ENCODE measurements at places on chromosomes 2 and 18.

GRCh38 chr2:46001290-46001689, 295.9 kb upstream of the EPAS1 start:
- DNase-seq, result no peak

GRCh38 chr2:8290771-8291352, 391.0 kb upstream of the ID2 start:
- no peak for DNase-seq

DNA sequence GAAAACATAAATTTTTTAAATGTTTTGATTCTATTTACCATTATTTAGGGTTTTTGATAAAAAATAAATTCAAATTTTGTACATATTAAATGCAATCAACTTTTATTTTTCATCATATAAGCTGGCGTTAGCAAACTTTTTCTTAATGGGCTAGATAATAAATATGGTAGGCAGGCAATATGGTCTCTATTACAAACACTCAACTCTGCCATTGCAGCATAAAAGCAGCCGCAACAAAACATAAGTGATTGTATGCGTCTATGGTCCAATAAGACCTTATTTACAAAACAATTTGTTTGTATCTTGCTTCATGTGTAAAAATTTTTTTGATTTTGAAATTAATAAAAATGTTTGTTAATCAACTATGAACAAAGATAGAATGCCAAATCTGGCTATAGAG, 116.8 kb upstream of the GLI2 start:
- no peak for DNase-seq

DNA sequence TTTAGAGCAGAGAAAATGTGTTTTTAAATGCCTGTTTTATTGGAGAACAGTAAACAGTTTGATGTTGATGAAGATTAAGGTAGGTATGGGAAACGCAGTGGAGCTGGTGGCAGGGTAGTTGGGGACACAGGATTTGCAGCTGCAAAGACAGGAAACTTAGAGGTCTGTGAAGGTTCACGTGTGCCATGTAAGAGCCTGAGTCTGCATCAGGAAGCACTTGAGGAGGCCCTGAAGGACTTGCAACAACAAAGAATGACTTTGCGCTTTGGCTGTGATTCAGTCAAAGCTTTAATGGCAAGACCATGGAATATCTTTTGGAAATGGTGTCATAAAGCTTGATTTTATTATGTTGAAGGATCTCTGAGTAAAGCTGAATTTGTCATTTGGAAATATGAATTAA, 347.6 kb upstream of the KCNJ3 start:
- no peak for DNase-seq

GRCh38 chr18:62493033-62493862, 29.6 kb upstream of the ZCCHC2 start:
- no peak for DNase-seq

DNA sequence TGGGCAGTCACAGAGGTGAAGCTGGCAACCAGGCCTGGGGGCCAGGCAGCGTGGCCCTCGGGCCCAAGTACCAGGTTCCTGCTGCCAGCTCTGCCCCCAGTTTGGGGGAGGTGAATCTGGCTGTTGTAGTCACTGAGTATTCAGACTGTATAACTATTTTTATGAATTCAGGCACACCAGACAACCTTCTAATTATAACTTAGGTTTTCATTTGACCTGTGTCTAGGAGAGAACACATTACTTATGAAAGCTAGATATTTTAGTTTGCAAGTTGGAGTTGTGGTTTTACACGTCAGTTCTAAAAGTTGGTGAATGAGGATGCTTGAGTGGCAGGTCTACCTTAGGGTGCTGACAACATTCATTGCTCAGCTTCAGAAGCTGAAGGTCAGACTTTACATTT, 71.7 kb downstream of the LIMS1 start:
- DNase-seq, result no peak

GRCh38 chr2:10993001-10993481, 81.3 kb downstream of the KCNF1 start:
- DNase-seq, result no peak

GRCh38 chr2:127818794-127819425, 7.9 kb upstream of the WDR33 start:
- no peak for DNase-seq

GRCh38 chr2:181465676-181466375, 8.6 kb downstream of the ITGA4 start:
- no peak for DNase-seq

- DNase-seq, result no peak
Measured at GRCh38 chr18:42883169-42883568, 232.3 kb downstream of the RIT2 start.

DNA sequence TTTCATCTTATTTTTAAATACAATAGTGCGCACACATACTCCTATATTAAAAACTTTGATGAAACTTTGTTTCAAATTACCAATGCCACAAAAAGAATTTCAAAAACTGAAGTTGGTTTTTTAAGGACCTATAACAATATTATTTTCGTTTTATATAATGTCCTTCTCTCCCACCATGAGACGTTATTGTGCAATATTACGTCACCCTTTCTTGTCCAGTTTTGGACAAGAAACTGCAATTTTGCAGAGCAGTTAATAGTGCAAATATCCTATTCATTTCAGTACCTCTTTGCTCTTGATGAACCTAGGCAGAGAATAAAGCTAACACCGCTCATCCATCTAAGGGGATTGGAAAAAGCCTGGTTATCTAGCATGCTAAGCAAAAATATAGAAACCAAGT, 9.7 kb upstream of the ZNF516 start:
- no peak for DNase-seq

DNA sequence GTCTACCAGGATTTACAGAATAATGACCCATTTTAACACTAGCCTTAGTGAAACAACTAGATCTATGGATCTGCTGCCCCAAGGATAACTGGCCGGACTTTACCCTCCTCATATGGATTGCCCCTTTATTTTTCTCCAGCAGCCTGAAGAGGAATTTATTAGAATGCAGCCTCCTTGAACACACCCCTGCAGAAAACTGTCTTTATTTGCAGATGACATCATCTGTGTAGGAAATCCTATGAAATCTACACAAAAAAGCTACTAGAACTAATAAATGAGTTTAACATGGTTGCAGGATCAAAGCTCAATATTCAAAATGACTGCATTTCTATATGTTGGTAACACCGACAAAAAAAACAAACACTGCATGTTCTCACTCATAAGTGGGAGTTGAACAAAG, 29.6 kb downstream of the LBH start:
- no peak for DNase-seq

DNA sequence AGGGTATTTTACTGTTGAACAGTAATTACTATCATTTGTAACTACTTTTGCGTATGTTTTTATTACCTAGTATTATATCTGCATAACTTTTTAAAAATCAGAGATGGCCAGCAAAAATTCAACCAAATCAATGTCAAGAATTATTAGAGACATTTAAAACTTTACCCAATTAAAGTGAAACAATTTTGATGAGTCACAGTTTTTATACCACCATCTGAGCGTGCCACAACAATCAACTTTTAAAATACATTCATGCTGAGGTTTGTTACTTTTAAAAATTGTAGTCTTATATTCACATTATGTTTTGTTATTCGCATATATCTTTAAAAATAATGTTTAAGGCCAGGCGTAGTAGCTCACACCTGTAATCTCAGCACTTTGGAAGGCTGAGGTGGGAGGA, 114.9 kb downstream of the RTN4 start:
- no peak for DNase-seq

- DNase-seq, result no peak
Measured at GRCh38 chr18:23966909-23967308, 47.6 kb upstream of the TTC39C start.

DNA sequence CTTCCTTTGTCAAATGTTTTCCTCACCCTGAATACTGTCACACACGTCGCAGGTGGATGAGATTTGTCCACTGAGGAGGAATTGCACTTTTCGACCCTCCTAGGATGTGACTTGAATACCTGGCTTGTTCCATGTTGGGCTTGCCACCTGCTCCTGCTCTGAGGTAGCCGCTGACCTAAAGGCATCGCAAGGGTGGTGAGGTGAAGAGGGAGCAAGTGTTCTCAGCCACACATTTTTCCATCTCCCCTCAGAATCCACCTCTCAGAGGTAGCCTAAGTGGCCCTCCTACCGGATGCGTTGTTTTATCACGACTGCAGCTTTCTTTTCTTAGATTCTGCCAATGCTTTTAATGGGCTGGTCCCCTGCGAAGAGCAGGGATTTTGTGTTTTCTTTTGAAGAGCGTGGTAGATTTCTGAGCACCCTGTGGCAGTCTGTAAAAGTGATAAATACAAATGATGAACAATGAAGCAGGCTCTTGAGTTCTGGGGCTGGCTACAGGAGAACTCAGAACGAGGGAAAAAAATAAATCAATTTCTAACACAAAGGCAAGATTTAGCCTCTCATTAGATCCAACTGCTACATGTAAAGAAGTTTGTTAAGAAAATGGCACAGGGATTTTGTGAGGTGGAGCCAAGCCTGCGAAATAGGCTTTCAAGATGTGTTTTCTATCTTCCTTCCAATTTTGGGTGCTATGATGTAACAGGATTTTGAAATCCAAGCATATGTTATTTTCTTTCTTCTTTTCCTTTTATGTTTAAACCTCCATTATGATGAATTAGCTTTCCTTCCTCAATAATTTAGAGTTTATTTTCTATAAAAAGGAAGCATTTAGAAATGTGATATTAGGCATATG, 386.7 kb downstream of the TGIF1 start:
- DNase-seq, result no peak

- DNase-seq, result no peak
Measured at GRCh38 chr2:201936817-201937216, 96.8 kb upstream of the FZD7 start.

- no peak for DNase-seq
Measured at GRCh38 chr18:28095631-28096030, 81.3 kb downstream of the CDH2 start.

- DNase-seq, result no peak
Measured at GRCh38 chr2:222024932-222025880, 273.6 kb downstream of the PAX3 start.

DNA sequence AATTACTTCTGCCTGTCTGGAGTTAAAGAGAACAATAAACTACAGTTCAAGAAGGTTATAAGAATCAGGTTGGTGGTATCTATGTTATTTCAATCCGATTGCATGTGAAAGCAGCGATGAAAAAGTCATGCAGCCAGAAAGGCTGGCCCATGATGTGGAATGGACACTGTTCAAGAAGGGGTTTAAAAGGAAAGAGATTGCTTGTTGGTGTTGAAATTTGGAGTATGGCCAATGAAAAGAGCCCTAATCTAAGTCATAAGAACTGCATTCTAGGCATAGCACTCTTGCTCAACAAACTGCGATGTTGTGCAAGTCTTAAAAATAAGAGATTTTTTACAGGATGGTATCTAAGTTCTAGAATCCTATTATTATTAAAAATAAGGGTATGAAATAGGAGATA, 61.3 kb downstream of the EFEMP1 start:
- no peak for DNase-seq

- no peak for DNase-seq
Measured at GRCh38 chr2:168466834-168467565, 10.9 kb downstream of the CERS6 start.

- no peak for DNase-seq
Measured at GRCh38 chr2:165572151-165572550, 102.7 kb downstream of the CSRNP3 start.

GRCh38 chr2:375270-375955, 87.5 kb upstream of the ALKAL2 start:
- DNase-seq, result no peak

- no peak for DNase-seq
Measured at GRCh38 chr2:219158586-219158985, 2.0 kb downstream of the NHEJ1 start.

DNA sequence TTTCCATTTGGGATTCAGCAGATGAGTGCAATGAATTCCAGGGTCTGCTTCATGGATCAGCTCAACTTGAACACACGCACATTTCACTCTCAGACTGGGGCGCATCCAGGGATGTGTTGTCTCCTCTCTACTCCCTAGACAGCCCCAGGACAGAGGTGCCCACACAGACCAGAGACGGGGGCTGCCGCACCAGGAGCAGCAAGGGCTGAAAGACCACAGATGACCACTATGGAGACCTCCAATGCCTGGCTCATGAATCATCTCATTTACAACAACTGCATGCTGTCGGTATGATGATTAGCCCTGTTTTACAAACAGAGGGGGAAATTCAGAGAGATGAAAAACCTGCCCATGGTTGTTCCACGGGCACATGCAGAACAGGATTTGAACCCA, 63.1 kb downstream of the CYP26B1 start:
- no peak for DNase-seq

All from GM18507 (cell line).